GM12865 (cell line): ENCODE measurements at places on chromosomes 6 and 20.

- DNase-seq: no peak
Measured at GRCh38 chr6:72631480-72631879, 9.6 kb downstream of the KCNQ5 start.

- no peak for DNase-seq
Measured at GRCh38 chr6:25165800-25166199, 113.4 kb upstream of the CARMIL1 start.

DNA sequence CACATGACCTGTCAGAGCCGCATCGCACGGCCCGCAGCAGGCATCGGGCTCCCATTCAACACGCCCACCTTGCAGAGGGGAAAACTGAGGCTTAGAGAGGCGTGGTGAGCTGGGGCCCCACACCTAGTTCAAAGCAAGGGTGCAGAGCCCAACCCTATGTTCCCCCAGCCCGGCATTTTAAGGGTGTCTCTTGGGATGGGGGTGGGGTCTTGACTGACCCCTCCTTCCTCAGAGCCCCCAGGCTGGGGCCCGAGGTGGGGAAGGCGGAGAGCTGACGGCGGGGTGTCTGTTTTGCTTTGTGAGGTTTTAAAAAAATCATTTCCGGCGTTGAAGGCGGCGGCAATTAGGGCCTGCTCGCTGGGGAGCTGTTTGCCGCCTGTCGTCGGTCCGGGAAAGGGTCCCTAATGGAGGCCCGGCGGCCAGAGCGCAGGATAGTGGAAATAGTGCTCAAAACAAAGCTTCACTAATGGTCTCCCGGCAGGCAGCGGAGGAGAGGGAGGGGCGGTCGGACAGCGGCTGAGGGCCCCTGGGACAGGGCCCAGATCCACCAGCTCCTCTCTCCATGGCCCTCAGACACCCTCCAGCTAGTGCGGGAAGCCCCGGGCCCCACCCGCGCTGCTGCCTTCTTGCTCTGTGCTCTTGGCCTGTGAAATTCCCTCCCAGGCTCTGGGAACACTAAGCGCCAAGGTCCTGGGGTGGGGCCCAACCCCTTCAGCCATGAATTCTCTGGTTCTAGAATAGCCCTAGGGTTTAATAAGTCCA is 11.9 kb downstream of the VSTM2L start:
- peak; percentile 21 for DNase-seq

DNA sequence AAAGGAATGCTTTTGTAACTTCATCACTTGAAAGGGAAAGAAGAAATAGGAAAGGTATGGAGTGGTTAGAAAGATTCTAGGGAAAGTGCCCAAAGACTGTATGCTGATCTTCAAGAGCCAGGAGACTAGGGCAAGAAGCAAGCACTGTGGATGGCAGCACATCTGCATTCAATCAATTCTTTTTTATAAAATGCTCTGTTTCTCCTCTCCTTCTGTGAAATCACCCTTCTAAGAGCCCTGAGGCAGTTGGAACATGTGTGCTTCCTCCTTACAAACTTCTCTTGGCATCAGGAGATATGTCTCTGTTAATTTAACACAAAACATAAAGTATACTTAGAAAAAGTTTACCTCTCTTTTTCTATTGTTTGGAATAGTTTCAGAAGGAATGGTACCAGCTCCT is 1162.2 kb upstream of the GJE1 start:
- DNase-seq: no peak

DNA sequence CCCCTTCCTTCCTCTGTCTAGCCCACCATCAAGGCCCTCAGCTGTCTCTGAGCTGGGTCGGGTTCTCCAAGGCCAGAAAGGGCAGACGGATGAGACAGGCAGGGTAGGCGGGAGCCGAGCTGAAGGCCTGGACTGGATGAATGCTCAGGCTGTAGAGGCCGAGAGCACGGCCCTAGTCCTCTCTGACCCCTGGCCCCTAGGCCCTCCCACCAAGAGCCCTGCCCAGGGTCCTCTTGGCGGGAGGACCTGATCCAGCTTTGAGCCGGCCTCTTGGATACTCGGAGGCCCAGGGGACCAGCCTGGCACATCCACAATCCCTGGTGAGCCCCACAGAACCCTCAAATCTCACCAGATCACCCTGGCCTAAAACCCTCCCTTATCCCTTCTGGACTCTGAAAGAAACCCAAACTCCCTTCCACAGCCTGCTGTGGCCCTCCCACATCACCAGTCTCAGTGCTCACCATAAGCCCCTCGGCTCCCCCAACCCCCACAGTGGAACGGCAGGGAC is 8.2 kb downstream of the ADISSP start:
- no peak for DNase-seq

- no peak for DNase-seq
Measured at GRCh38 chr6:1766654-1767053, 156.9 kb downstream of the FOXC1 start.

GRCh38 chr6:47358440-47359225 is 48.9 kb upstream of the TNFRSF21 start:
- peak; percentile 27 for DNase-seq

- DNase-seq: peak; percentile 43
Measured at GRCh38 chr6:134093007-134093573, 40.7 kb upstream of the SLC2A12 start.

DNA sequence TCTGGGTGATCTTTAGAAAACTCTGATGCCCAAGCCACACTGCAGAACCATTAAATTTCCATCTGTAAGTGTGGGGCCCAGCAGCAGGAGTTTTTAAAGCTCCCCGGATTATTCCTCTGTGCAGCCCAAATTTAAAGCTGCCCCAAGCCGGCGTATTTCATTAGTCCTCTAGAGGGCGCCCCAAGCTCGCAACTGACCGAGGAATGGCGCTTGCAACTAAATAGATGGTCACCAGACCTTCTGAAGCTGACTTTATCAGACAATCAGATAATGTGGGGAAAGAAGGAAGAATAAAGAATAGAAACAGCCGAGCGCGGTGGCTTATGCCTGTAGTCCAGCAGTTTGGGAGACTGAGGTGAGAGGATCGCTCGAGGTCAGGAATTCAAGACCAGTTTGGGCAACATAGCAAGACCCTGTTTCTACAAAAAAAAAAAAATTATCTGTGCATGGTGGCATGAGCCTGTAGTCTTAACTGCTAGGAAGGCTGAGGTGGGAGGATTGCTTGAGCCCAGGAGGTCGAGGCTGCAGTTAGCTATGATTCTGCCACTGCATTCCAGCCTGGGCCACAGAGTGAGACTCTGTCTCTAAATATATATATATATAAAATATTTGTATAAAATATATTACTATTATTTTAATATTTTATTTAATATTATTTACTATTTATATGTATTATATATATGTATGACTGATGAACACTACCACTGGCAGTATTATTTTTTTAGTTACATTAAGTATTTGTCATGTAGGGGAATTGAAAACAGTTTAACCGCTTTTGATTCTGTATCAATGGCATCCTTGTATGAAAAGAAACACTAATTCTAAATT is 56.0 kb downstream of the OTOR start:
- peak; percentile 50 for DNase-seq
